ENCODE measurements at places on chromosomes 16 and 17. TPM values are rescaled to one million over a fixed set of nuclear protein-coding genes. Genes with fewer than 3 reads are reported as not detected.

- no peaks in the 10 kb centered on the region for H3K27me3 ChIP-seq
- H3K4me1 ChIP-seq, result peaks cover 85% of the 10 kb centered on the region
- H3K27ac ChIP-seq, result peak overlapping the region; percentile 95
- peak overlapping the region; percentile 10 for H3K4me3 ChIP-seq
- H3K36me3 ChIP-seq, result no peaks in the 10 kb centered on the region
Measured at GRCh38 chr17:59372138-59372751, 40.8 kb downstream of the YPEL2 start.

HSD3B7 gene
- total RNA-seq, result 5.3 TPM

SGCA gene
- total RNA-seq, result 5.5 TPM

DNA sequence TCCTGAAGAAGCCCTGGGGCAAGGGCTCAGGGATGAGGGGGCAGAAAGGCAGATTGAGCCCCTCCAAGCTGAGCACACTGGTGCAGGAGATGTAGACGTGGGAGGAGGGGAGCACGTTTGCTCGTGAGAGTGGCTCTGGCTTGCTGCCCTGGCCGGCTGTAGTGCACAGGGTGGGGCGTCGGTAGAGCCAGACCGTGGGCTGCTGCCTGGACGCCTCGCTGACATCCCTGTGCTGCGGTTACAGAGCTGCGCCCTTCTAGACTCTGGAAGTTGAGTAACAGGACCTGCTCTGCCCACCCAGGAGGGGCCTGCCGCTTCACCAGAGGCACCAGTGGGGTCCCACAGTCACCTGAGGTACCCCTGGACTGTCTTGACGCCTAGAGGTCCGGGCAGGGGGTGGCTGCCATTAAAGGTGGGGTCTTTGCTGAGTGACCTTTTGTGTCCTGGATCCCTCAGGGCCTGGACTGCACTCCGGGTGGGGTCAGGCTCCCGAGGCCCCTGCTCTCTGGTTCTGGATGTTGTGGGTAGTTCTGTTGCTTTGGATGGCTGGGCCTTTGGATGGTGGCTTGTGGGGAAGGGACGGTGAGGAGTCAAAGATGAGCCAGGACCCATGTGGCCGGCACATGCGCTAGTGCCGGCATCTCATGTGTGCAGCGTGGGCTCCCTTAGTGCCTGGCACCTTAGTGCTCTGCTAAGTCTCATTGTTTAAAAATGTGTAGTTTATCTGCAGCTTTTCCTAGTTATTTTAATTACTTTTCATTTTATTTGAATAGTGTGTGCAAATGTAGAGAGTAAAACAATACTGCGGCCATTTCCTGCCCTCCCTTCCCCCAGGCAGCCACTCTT, 41.7 kb downstream of the PGS1 start:
- peaks cover 61% of the 10 kb centered on the region for H3K36me3 ChIP-seq
- no peaks in the 10 kb centered on the region for H3K27me3 ChIP-seq
- H3K4me1 ChIP-seq, result peaks cover 25% of the 10 kb centered on the region
- H3K4me3 ChIP-seq, result no peak overlapping the region
- DNase-seq, result no peak
- H3K27ac ChIP-seq, result peak overlapping the region; percentile 14

DNA sequence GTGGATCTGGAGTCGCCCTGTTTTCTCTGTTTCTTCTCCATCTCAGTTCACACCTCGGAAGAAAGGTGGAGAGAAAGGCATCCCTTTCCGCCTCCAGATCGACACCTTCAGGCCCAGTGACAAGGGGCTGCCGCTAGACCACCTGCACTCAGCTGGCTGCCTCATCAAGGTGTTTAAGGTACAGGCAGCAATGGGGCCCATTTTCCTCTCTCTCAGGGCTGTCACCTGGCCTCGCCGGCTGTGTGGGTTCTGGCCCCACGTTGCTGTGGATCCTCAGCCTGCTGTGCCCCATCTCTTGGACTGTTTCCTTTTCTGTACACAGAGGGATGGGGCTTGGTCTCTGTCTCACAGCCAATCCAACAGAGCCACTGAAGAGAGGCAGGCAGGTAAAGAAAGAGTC, 17.4 kb upstream of the STAC2 start:
- H3K27ac ChIP-seq, result no peak overlapping the region
- H3K4me3 ChIP-seq, result no peak overlapping the region
- peaks cover 5% of the 10 kb centered on the region for H3K27me3 ChIP-seq
- peaks cover 8% of the 10 kb centered on the region for H3K4me1 ChIP-seq

NLK gene
- total RNA-seq, result 28.4 TPM

DNA sequence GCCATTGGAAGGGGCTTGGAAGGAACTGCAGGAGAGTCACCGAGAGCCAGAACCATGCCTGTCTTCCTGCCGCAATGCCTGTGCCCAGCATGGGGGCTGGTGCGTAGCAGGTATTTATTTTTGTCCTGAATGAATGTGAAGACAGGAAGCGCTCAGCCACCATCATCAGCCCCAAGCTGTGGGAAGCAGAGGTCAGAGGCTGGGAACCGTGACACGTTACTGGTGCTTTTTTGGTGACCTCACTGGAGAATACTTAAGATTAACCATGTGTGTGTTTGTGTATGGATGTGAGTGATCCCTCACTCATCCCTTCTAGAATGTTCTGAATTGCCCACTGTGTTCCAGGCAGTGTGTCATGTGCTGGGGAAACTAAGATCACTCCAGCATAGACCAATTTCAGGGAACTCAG, 343.8 kb downstream of the SNX29 start:
- H3K36me3 ChIP-seq, result no peaks in the 10 kb centered on the region
- no peak overlapping the region for H3K4me3 ChIP-seq
- H3K4me1 ChIP-seq, result peaks cover under 1% of the 10 kb centered on the region
- DNase-seq, result no peak
- H3K27ac ChIP-seq, result no peak overlapping the region
- no peaks in the 10 kb centered on the region for H3K27me3 ChIP-seq

- no peak for DNase-seq
- H3K27me3 ChIP-seq, result no peaks in the 10 kb centered on the region
- no peaks in the 10 kb centered on the region for H3K36me3 ChIP-seq
- no peak overlapping the region for H3K4me3 ChIP-seq
- H3K27ac ChIP-seq, result no peak overlapping the region
Measured at GRCh38 chr16:64398793-64399192, 723.1 kb downstream of the CDH11 start.

KRT25 gene
- not detected for total RNA-seq

TEN1 gene
- 15.6 TPM for total RNA-seq

- H3K4me3 ChIP-seq, result no peak overlapping the region
- H3K27me3 ChIP-seq, result no peaks in the 10 kb centered on the region
- no peak for DNase-seq
- peaks cover 37% of the 10 kb centered on the region for H3K36me3 ChIP-seq
- no peak overlapping the region for H3K27ac ChIP-seq
- H3K4me1 ChIP-seq, result peaks cover 22% of the 10 kb centered on the region
Measured at GRCh38 chr16:3984111-3985060, 103.9 kb upstream of the CREBBP start.

BRIP1 gene
- total RNA-seq, result 0.89 TPM

SOX8 gene
- total RNA-seq, result not detected

DNA sequence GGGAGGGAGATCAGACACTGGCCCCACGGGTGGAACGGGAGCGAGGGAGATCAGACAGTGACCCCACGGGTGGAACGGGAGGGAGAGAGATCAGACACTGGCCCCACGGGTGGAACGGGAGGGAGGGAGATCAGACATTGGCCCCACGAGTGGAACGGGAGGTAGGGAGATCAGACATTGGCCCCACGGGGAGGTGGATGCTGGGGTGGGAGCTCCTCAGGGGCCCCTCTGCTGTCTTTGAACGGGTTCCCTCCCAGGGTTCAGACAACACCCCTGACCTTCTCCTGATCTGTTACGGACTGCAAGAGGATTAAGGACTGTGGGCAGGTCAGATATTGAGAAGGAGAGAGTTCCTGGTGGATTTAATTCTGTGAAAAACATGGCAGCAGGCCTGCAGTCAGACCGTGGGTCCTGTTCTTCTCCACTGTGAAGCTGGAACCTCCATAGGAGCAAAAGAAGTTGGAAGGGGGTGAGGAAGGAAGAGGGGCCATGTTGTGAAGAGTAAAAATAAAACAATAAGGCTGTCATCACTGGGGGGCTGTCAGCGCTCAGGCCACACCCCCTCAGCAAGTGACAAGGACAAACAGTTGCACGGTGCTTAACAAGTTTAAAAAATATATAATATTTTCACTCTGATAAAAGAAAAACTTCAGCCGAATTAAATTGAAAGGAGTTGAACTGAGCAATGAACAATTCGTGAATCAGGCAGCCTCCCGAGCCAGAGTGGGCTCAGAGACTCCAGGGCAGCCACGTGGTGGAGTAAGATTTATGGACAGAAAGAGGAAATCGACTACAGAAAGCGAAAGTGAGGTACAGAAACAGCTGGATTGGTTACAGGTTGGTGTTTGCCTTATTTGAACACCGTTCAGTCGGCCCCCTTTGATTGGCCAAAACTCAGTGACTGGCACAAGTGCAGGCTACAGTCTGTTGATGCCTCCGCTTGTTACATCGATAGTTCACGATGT, 348.7 kb upstream of the TNRC6C start:
- peak overlapping the region; percentile 8 for H3K4me3 ChIP-seq
- H3K4me1 ChIP-seq, result peaks cover 21% of the 10 kb centered on the region
- H3K27me3 ChIP-seq, result no peaks in the 10 kb centered on the region
- H3K36me3 ChIP-seq, result no peaks in the 10 kb centered on the region
- peak overlapping the region; percentile 69 for H3K27ac ChIP-seq

GRCh38 chr16:85819771-85820170, 20.3 kb downstream of the COX4I1 start:
- no peaks in the 10 kb centered on the region for H3K27me3 ChIP-seq
- H3K27ac ChIP-seq, result no peak overlapping the region
- no peaks in the 10 kb centered on the region for H3K4me1 ChIP-seq
- no peaks in the 10 kb centered on the region for H3K36me3 ChIP-seq

ABCA8 gene
- total RNA-seq, result 91.0 TPM

- H3K27me3 ChIP-seq, result no peaks in the 10 kb centered on the region
- H3K4me1 ChIP-seq, result peaks cover 82% of the 10 kb centered on the region
- peak overlapping the region; percentile 90 for H3K4me3 ChIP-seq
- H3K27ac ChIP-seq, result peak overlapping the region; percentile 100
- H3K36me3 ChIP-seq, result peaks cover 20% of the 10 kb centered on the region
- peak; percentile 64 for DNase-seq
Measured at GRCh38 chr17:75854101-75854748, 910 bp downstream of the WBP2 start.

YWHAE gene
- total RNA-seq, result 344 TPM

AURKB gene
- total RNA-seq, result 66.0 TPM

DNA sequence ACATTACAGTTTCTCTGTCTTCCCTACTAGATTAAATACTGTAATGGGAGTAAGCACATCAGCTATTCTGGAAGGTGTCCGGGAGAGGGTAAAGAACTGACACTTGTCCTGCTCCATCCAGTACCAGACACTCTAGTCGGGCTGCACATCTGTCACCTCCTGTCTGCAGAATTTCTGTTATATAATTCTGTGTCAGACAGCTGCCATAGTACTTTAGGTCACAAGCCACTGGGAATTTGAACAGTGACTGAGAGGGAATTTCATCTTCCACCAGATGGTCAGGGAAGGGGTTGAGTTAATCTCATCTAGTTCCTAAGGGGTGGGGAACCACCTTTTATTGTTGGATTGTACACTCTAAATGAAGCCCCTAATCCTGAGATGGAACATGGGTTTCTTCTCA, 58.6 kb upstream of the NUDT7 start:
- H3K4me3 ChIP-seq, result no peak overlapping the region
- no peak overlapping the region for H3K27ac ChIP-seq
- DNase-seq, result no peak
- H3K27me3 ChIP-seq, result no peaks in the 10 kb centered on the region
- no peaks in the 10 kb centered on the region for H3K4me1 ChIP-seq
- no peaks in the 10 kb centered on the region for H3K36me3 ChIP-seq
